ENCODE measurements at places on chromosomes 3 and 15. TPM values are rescaled to one million over a fixed set of nuclear protein-coding genes. Genes with fewer than 3 reads are reported as not detected.

Gene LPP
- total RNA-seq: 33.4 TPM

Gene HYAL3
- 3.9 TPM for total RNA-seq

Gene GREM1
- total RNA-seq: 213 TPM

Gene ADPGK
- 42.1 TPM for total RNA-seq

Gene BSN
- under 0.01 TPM for total RNA-seq

Gene SPINT1
- 0.32 TPM for total RNA-seq

Gene CCR3
- 0.09 TPM for total RNA-seq

Gene SERPINI1
- 6.1 TPM for total RNA-seq

Gene BOC
- 3.5 TPM for total RNA-seq
